Dermis lymphatic vessel endothelial cell (primary cell): ENCODE measurements at places on chromosomes 2 and 18. TPM values are rescaled to one million over a fixed set of nuclear protein-coding genes. Genes with fewer than 3 reads are reported as not detected.

The TXNDC2 gene
- total RNA-seq: not detected in 2 replicates

The ABCG8 gene
- total RNA-seq: not detected in 2 replicates

The KCNS3 gene
- 0.76 and 0.86 TPM in 2 replicates for total RNA-seq

The COL6A3 gene
- 9.6 and 35.2 TPM in 2 replicates for total RNA-seq

The LONRF2 gene
- under 0.01 TPM in 2 replicates for total RNA-seq

The SERPINB10 gene
- not detected in 2 replicates for total RNA-seq

The SLC4A3 gene
- total RNA-seq: under 0.01 and 0.26 TPM in 2 replicates

The LRP1B gene
- under 0.01 and 0.11 TPM in 2 replicates for total RNA-seq

The UGT1A5 gene
- not detected in 2 replicates for total RNA-seq

The C2orf78 gene
- total RNA-seq: not detected in 2 replicates

The D2HGDH gene
- 10.3 and 10.8 TPM in 2 replicates for total RNA-seq

The DUSP2 gene
- total RNA-seq: 0.43 and 1.2 TPM in 2 replicates

The PTPRM gene
- 70.7 and 96.3 TPM in 2 replicates for total RNA-seq

The SPEG gene
- total RNA-seq: 0.54 TPM in 1 of 2 replicates, not detected in the other

The SLC35F6 gene
- 45.3 and 56.0 TPM in 2 replicates for total RNA-seq

The MBD1 gene
- total RNA-seq: 41.7 and 43.2 TPM in 2 replicates

The FBXO36 gene
- total RNA-seq: 1.6 and 1.8 TPM in 2 replicates

The COL4A3 gene
- total RNA-seq: 0.11 TPM in 1 of 2 replicates, not detected in the other

The CFC1 gene
- not detected in 2 replicates for total RNA-seq

The CFLAR gene
- total RNA-seq: 93.4 and 105 TPM in 2 replicates

The CHRND gene
- not detected in 2 replicates for total RNA-seq

The CHST9 gene
- under 0.01 TPM in 1 of 2 replicates, not detected in the other for total RNA-seq

The SPATA3 gene
- total RNA-seq: not detected in 2 replicates

The FLACC1 gene
- total RNA-seq: 0.86 and 0.87 TPM in 2 replicates

The CNTNAP5 gene
- under 0.01 TPM in 1 of 2 replicates, not detected in the other for total RNA-seq

The PLCL1 gene
- 0.11 and 0.69 TPM in 2 replicates for total RNA-seq

The POMC gene
- 0.54 and 0.86 TPM in 2 replicates for total RNA-seq

The SCN9A gene
- 0.54 and 0.86 TPM in 2 replicates for total RNA-seq

The ASXL3 gene
- under 0.01 and 0.17 TPM in 2 replicates for total RNA-seq

The INPP5D gene
- total RNA-seq: 27.7 and 45.4 TPM in 2 replicates

The PLGLB1 gene
- 0.11 and 1.7 TPM in 2 replicates for total RNA-seq

The RALBP1 gene
- total RNA-seq: 68.2 and 78.4 TPM in 2 replicates

The UNC80 gene
- 0.26 and 1.3 TPM in 2 replicates for total RNA-seq

The MAPRE2 gene
- 15.7 and 17.1 TPM in 2 replicates for total RNA-seq

The CCL20 gene
- total RNA-seq: 0.95 and 2.1 TPM in 2 replicates

The TPO gene
- total RNA-seq: not detected in 2 replicates

The HK2 gene
- total RNA-seq: 2.0 and 2.5 TPM in 2 replicates

The OXER1 gene
- not detected in 2 replicates for total RNA-seq

The ALK gene
- total RNA-seq: not detected in 2 replicates

The SMYD1 gene
- not detected in 2 replicates for total RNA-seq

The SERPINB4 gene
- total RNA-seq: not detected in 2 replicates

The DUSP19 gene
- total RNA-seq: 2.5 and 4.4 TPM in 2 replicates

The UGT1A8 gene
- total RNA-seq: not detected in 2 replicates

The TCF23 gene
- not detected in 2 replicates for total RNA-seq

The NPHP1 gene
- 1.4 and 2.8 TPM in 2 replicates for total RNA-seq
